T-cell (primary cell): ENCODE measurements at places on chromosomes 6 and 20.

GRCh38 chr6:159943101-159943632 lies 25.7 kb upstream of the IGF2R start:
- DNase-seq = no peak

- DNase-seq = no peak
These were observed 864 bp upstream of the PKIG start for GRCh38 chr20:44581515-44581914.

DNA sequence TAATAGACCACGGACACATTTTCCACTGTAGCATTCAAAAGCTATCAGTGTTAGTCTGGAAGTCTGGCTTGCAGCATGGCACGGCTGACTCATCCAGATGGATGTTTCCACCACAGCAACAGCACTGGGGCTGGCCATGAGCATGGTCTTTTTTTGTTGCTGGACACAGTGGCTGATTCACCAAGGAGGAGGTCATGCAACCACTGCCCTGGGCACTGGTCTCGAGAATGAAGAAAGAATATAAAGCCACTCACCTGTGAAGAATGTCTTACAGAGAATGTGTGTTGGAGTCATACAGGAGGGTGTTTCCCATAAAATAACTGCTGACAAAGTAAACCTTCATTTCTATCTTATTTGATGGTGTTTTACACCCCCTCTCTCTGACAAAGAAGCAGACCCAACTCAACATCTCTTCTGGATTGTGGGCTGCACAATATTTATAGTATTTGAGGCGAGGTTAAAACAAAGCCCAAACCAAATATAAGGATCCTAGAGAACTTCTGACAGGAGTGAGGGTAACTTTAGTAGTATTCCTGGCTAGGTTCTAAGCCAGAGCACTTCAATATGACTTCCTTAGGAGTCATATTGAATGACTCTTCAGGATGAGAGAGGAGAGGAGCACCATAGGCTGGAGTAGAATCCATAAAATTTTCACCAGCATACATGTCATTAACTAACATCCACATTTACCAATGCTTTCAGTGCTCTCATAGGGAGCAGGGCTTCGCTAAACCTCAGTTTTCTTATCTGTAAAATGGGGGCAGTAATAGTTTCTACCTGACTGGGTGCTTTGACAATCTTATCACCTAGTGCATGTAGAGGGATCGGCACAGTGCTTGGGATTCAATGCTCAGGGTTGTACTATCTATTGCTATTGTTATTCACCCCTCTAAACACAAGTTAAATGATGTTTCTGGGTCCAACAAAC lies 121.4 kb downstream of the KIF13A start:
- no peak for DNase-seq

- no peak for DNase-seq
These were observed 27.1 kb downstream of the MRPL14 start for GRCh38 chr6:44100088-44100550.

DNA sequence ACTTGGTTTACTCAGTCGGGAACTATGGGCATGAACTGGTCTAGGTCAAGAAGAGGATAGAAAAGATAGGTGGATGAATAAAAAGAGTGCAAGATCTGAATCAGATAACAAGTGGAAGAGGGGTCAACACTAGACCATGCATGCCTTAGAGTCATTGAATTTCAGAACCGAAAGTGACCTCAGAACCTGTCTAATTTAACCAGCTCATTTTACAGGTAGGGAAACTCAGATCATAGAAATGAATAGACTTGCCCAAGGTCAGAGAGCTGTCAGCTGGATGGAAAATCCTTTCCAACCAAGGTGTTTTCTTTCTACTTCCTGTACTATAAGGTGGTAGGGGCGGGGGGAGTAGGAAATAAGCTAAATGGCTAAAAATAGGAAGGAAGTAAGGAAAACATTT lies 121.4 kb upstream of the ADGRF1 start:
- no peak for DNase-seq

DNA sequence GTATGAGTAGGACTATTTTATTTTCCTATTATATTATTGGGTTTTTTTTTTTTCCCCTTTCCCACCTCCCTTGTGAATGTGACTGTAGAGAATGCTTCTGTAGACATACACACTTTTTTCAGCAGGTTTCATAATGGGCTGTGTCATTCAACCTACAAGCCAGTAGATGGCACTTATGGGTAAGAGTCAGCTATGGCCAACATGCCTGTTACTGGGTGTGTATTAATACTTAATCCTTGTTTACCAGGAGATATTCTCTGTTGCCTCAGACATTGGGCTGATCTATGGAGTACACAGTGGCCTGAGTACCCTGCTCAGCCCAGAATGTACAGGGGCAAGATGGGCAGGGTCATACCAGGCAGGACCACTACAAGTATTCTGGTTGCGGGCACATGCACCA lies 382.5 kb downstream of the EPHA7 start:
- no peak for DNase-seq

DNA sequence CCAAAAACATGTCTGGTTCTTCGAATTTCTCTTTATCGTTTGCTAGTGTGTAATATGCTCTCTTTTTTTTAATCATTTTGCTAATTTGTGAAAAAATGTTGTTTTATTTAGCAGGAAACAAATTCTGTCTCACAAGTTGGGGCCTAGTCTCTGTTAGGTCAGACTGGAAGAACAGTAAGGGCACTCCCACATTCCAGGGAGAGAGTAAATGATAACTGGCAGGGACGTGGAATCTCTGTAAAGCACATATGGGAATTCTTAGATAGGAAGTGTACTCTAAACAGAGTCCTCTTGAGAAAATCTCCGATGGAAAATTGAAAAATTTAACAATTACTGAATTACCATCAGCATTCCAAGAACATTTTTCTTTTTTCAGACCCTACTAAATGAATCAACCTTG lies 16.4 kb upstream of the CCDC28A start:
- no peak for DNase-seq

DNA sequence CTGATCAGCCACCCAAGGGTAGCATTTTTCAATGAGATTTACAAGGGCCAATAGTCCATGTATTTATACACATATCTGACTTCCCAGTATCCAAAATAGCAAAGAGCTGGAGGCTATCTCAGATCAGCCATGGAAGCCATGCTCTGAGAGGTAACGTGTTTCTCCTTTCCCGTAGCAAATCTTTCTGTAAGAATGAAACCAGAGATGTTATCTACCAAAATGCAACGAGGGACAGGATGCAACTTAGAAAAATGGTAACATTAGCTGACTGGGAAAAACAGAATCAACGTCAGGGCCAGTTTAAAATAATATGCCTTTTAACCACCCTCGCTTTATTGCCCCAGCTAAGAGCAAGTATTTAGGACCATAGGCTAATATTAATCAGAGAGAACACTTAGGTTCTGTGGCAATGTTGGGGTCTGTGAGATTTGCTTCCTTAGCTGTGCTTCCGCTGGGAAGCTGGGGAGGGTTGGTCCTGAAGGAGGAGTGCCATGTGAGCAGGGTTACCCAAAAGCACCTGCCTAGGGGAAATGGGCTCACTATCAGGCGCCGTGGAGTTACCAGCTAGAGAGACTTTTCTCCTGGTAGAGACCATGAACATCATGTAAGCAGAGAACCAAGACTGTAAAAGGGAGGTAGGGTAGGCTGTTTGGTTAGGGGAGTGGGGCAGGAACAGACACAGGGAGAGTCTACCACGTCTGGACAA lies 1.2 kb downstream of the ZNF831 start:
- DNase-seq = no peak

GRCh38 chr6:52454556-52454955 lies 34.4 kb downstream of the EFHC1 start:
- no peak for DNase-seq

GRCh38 chr6:53014063-53014462 lies 19.0 kb upstream of the GSTA4 start:
- DNase-seq = no peak

GRCh38 chr6:148747471-148748165 lies 788 bp downstream of the UST start:
- peak; percentile 66 for DNase-seq

DNA sequence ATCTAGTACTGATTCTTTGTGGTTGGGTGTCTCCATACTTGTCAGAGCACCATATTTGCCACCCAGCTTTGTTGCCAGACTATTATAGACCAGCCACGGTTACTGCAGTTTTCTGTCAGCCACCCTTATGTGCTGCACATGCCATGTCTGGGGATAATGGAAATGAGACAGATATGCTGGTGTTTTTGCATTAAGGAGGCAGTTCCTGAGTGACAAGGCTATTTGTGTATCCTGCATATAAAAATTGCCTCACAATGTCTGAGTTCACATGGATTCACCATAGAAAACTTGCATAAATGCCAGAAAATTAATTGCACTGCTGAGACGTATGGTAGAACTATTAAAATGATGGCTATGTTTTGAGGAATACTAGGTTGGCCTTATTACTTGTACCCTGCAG lies 51.8 kb downstream of the NKAIN2 start:
- DNase-seq = no peak

- DNase-seq = no peak
These were observed 1.4 kb downstream of the UNC93A start for GRCh38 chr6:167292301-167293087.

DNA sequence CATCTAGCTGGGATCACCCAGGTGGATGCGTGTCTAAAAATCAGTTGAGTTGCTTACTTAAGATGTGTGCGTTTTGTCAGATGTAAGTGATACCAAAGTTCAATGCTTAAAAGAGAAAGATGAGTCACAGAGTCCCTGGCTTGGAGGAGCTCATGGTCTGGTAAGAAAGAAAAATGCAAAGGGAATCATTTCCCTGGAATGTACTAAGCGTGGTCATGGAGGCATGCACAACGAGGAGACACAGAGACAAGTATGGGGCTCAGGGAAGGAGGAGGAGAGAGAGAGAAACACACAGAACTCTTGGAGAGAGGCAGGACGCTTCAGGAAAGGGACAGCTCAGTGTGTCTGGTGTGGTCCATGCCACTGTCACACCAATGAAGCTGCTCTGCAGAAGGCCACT lies 186.9 kb upstream of the GMDS start:
- DNase-seq = no peak

DNA sequence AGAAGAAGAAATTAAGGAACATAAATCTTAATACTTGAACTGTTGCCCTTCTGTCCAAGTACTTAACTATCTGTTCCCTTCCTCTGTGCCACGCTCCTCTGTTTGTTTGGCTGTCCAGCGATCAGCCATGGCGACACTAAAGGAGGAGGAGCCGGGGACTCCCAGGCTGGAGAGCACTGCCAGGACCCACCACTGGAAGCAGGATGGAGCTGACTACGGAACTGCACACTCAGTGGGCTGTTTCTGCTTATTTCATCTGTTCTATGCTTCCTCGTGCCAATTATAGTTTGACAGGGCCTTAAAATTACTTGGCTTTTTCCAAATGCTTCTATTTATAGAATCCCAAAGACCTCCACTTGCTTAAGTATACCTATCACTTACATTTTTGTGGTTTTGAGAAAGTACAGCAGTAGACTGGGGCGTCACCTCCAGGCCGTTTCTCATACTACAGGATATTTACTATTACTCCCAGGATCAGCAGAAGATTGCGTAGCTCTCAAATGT lies 17.1 kb downstream of the IRF4 start:
- no peak for DNase-seq

DNA sequence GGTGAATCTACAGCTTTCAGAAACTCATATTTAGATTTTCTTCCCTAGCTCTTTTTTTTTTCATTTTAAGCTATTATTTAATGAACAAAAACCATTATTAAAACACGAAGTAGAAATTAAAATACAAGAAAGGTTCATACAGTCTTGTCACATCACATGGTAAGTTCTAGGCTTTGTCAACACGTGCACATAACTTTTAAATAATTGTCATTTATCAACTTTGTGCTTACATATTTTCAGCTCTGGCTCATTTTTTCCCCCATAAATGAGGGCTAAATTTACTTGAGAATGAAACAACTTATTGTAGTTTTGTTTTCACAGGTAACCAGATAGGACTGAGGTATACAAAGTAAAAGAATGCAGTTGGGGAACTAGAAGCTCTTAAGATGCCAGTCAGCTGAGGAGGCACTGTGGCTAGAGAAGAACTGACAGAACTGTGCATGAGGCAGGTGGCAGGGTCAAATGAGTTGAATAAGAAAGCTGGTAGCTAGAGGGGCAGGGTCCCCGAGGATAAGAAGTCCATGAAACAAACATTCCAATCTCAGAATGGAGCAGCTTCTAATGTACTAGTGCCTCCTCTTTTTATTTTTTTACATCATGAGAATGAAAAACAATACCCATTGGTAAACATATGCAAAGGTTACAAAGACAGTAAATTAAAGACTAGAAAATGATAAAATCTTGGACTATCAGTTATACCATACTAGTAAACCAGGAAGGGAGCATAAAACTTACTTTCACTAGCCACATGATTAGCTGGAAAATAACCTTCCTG lies 141.5 kb downstream of the MYB start:
- no peak for DNase-seq

DNA sequence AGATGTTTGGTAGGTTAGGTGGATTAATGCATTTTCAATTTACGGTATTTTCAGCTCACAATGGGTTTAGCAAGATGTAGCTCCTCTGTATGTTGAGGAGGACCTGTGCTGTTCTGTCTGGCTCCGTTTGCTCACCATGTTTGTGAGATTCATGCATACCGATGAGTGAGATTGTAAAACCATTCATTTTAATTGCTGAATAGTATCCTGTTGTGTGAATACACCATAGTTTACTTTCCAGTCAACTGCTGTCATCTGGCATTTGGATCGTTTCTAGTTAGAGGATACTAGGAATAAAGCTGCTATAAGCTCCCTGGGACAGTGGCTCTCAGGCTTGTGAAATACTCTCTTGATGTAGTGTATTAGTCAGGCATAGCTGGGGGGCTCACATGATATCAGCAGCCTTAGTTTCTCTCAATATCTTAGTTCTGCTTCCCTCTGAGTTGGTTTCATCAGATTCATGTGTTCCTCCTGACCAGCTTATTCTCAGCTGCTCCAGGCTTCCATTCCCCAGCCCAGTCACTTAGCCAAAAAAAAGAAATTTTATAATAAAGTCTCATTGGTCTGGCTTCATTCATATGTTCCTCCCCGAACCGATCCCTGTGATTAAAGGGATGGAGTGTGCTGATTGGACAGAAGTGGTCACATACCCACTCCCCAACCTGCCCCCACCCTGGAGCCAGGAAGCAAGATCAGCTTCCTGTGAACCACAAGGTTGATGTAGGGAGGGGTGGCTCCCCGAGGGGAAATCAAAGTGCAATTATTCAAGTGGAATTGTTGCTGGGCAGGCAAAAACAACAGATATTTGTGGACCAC lies 10.9 kb upstream of the B4GALT5 start:
- peak; percentile 5 for DNase-seq

GRCh38 chr6:141809901-141810300 lies 322.8 kb upstream of the GJE1 start:
- no peak for DNase-seq

GRCh38 chr6:137949686-137950390 lies 82.8 kb downstream of the TNFAIP3 start:
- no peak for DNase-seq

GRCh38 chr6:16205377-16206144 lies 32.8 kb upstream of the GMPR start:
- DNase-seq = no peak

GRCh38 chr20:956330-956951 lies 40.3 kb upstream of the ANGPT4 start:
- peak; percentile 63 for DNase-seq
